AG04450 (cell line): ENCODE measurements at places on chromosomes 2 and 18.

DNA sequence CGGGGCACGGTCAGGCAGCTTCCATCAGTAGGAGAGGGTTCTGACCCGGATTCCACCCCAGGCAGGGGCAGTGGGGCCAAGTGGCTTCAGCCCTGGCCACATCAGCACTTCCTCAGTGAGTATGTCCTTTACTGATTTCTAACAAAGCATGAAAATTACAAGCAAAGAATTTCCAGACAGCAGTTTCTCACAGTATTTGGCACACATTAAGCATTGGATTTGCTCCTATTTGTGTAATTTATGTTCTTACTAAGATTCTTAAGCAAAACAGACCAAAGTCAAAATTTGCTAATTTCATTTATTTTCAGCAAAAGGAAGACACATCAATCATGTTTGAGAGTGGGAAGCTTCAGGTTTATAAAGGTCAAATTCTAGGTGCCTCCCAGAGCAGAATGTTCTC lies 73.3 kb upstream of the NFATC1 start:
- DNase-seq = no peak

- no peak for DNase-seq
Measured at GRCh38 chr2:1973636-1974035, 229.3 kb upstream of the PXDN start.

- peak; percentile 83 for DNase-seq
Measured at GRCh38 chr2:196987649-196988364, 61.3 kb upstream of the PGAP1 start.

GRCh38 chr2:239212929-239213642 lies 187.7 kb downstream of the HDAC4 start:
- DNase-seq = no peak

GRCh38 chr18:42654556-42654955 lies 460.9 kb downstream of the RIT2 start:
- no peak for DNase-seq

GRCh38 chr2:25606892-25607291 lies 66.5 kb downstream of the DTNB start:
- DNase-seq = no peak

DNA sequence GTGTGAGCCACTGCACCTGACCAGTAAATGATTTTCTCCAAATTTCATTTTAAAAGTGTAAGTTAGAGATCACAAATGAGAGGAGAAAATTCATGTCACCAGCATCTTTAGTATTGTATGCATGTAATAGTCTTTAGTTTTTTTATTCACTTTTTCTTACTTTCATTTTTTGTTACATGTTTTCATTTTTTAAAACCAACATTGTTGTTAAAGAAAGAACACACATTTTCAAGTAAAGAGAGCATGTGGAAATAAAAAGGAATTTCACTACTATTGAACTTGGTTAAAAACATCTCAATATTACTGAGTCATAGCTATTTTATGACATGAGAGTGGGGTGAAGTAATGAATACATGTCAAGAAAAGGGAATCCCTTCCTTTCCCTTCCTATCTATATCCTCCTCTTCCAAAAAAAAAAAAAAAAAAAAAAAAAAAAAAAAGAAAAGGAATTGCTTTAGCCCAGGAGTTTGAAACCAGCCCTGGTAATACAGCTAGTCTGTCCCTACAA lies 29.1 kb upstream of the PMAIP1 start:
- no peak for DNase-seq

DNA sequence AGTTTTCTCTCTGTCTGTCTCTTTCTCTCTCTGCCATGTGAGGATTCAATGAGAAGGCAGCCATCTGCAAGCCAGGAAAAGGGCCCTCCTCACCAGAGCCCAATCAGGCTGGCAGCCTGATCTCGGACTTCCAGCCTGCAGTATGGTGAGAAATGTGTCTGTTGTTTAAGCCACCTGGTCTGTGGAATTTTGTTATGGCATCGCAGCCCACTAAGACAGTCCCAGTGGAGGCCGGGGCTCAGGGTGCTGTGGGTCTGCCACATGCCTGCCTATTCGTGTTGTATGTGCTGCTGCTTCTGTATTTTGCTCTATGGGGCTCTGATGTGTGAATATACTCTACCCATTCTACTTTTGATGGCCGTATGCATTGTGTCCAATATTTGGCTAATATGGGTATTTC lies 139.0 kb upstream of the HS6ST1 start:
- DNase-seq = no peak

GRCh38 chr18:77144451-77145118 lies 12.0 kb upstream of the MBP start:
- DNase-seq = no peak
